ENCODE measurements at places on chromosomes 3 and 15.

GRCh38 chr15:99167640-99168039, 62.8 kb downstream of the SYNM start:
- DNase-seq: no peak

DNA sequence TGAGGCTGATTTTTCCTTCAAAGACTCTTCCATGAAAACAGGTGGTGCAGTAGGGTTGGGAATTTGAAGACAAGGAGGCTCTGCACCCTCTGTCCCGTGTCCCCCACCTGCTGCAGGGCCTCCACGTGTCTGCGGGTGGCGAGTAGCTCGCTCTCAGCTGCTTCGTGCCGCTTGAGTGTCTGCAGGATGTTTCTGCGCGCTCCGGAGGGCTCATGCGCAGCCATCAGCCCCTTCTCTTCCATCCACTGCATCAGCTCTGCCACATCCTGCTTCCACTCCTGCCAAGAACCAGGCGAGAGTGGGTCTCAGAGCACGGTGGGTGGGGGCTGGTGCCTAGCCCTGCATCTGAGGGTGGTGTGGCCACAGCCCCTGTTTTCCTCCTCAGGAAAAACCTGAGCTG, 17.8 kb downstream of the SPTBN5 start:
- no peak for DNase-seq

- DNase-seq: no peak
These were observed 126.1 kb upstream of the ALDH1A3 start for GRCh38 chr15:100753503-100753902.

DNA sequence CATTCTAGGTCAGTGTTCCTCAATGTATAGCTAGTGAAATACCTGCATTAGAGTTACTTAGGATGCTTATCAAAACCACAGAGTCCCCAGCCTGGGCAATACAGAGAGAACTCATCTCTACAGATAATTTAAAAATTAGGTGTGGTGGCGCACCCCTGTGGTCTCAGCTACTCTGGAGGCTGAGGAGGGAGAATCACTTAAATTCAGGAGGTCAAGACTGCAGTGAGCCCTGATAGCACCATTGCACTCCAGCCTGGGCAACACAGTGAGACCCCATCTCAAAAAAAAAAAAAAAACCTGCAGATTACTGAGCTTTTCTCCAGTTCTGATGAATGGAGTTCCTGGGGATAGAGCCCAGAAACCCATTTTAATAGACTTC, 10.1 kb upstream of the MINDY2 start:
- DNase-seq: no peak

GRCh38 chr3:127547761-127548605, 42.5 kb downstream of the TPRA1 start:
- peak; percentile 65 for DNase-seq

- DNase-seq: no peak
These were observed 67.9 kb upstream of the CCDC54 start for GRCh38 chr3:107309312-107309711.

GRCh38 chr3:30704931-30705890, 98.8 kb downstream of the TGFBR2 start:
- no peak for DNase-seq

GRCh38 chr3:60792249-60792852, 458.9 kb downstream of the FHIT start:
- no peak for DNase-seq

DNA sequence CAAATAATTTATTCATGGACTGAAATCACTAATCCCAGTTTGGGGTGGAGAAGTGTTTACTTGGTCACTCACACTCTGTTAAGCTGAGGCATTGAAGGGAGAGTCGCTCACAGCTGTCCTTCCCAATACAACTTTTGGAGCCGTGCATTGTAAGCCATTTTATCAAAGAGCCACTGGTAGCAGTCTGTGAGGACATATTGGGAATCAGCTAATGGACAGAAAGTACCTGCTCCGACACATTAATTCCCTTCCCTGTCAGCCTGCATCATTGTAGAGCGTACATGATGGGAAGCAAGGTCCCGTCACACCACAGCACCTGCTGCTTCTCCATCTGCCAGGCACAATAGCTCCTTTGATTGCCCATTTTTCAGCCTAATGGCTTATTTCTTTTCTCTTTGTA, 643.2 kb downstream of the SQOR start:
- DNase-seq: peak; percentile 87

DNA sequence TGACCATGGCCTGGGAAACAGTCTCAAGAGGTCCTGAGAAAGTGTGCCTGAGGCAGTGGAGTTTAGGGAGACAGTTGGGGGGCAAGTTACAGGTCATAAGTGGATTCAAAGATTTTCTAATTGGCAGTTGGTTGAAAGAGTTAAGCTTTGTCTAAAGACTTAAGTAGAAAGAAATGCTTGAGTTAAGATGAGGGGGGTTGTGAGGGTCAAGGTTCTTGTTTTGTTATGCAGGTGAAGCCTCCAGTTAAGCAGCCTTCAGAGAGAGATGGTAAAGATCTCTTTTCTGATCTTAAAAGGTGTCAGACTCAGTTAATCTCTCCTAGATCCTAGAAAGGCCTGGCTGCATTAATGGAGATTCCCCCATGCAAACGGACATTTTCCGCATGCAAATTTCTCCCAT, 356.3 kb upstream of the C2CD4B start:
- DNase-seq: no peak

DNA sequence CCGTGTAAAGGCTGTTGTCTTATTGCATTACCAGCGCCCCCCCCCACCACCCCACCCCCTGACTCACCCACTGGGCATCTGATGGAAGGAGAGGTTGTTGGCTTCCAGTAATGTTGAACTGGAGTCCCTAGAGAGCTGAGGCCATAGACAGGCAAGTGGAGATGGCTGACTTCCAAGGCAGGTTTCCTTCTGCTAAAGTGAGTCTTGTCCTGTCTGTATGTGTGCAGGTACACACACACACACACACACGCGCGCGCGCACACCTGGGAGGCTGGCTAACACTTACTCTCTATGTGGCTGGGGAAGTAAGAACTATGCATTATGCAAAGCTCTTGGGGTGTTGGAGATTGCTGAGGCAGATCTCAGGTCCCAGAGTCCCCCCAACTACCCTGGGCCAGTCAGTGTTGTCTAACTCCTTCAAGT, 1.6 kb upstream of the KY start:
- peak; percentile 68 for DNase-seq

GRCh38 chr3:61080737-61081445, 170.4 kb downstream of the FHIT start:
- no peak for DNase-seq

GRCh38 chr3:162777118-162777517, 1280.5 kb downstream of the OTOL1 start:
- no peak for DNase-seq

- DNase-seq: no peak
These were observed 701.8 kb upstream of the CCDC54 start for GRCh38 chr3:106675451-106675850.

GRCh38 chr15:74865316-74865715, 7.8 kb downstream of the SCAMP2 start:
- DNase-seq: no peak

All from DMS153 (cell line).